ENCODE measurements at places on chromosomes 12 and 14.

DNA sequence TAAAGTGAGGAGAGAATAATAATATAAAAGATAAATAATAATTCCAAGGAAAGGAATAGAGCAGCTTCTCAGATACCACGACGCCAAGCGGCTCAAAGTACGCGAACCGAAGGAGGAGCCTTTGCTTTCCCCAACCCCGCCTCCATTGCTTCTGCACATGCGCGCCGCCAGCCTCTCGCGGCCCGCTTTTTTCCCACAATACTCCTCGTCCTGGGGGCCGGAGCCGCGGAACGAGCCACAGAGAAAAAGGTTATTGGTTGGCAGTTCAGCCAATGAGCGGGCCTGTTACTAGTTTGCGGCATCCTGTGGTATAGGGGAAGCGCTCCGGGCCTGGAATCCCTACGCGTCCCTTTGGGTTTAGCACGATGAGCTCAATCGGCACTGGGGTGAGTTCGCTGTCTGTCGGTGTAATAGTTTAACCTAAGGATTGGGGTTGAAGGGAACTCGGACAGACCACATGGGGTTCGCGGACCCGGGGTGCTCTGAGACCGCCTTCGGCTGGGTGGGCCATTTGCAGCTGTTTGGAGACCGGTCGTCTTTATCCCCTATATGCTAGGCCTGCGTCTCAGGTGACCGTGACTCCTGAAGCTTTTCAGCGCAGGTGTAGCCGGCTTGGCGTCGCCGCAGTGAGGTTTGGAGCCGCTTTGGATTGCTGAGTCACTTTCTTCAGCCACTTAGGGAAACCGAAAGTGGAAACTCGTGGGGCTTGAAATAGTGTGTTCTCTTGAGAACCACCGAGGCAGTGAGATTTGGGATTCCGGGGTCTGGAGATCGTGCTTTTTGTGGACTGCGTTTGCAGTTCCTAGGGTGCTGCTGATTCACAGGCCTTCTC, at the start of gene PSMA3:
Gene PSMA3, plus strand, starts transcription at position 288 of the 832 bp plus-strand sequence. Its CDS starts 78 bp downstream, at position 366.
- peak; percentile 96 for DNase-seq

DNA sequence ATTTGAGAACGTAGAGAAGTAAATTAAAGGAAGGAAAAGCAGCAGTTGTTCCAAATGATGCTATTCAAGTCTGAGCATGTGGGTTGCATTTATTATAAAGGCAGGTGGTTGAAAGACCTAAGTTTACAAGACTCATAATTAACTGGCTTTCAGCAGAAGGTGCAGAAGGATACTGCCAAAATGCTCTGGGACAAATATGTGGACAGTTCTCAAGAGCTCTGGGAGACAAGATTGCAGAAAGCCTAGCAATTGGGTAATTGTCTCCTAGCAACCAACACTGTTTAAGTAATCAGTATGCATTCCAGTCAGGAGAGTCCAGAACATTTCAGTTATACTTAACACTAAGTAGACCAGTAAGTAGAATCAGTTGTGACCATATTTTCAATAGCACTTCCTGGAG, 131.5 kb downstream of the GPR135 start:
- peak; percentile 60 for DNase-seq

GRCh38 chr12:101038289-101038871, 171.7 kb downstream of the SLC5A8 start:
- DNase-seq = no peak

DNA sequence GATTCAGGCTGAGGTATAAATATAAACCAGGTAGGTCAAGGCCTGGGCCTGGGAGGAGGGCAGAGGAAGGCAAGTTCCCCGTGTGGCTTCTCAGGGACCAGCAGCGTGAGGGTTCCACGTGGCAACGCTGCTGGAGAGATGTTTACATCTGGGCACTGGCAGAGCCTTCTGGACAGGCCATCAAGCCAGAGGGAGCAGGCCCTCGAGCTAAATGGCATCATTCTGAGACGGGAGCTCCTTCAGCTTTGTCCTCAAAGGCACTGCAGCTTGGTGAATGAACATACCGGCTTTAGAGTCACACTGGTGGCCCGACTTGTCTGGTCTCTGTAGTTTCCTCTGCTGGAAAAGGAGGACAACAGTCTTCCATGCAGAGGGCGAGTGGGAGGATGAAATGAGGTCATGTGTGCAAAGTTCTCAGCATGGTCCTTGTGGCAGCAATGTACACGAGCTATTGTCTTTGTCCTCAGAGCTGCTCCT, 231.3 kb downstream of the ZFP36L1 start:
- no peak for DNase-seq

DNA sequence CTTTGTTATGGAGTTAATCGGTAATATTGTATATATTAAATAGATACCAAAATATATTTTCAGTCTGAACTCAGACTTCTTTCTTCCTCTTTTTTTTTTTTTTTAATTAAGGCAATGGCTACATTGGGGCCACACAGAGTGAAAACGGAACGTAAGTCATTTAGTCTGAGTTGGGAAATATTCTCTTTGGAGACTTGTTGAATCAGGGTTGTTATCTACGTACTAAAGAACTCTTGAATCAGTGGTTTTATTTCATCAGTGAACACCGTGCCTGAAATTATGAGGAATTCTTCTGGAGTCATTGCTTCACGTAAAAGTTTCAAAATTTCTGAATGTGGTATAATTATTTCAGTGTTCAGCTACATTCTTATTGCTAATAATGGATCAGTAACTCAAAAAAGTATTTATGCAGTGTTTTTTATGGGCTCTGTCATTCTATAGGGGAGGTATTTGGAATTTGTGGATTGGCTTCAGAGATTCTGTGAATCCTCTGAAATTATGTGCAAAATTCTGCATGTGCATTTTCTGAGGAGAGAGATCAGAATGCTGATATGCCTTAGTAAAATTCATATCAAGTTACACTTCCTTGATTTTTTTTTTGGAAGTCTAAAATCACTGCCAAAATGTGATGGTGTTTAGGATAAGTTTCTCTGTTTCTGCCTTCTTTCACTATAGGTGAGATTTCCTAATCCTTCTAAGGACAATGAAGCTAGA, 39.6 kb downstream of the BRMS1L start:
- DNase-seq = no peak

DNA sequence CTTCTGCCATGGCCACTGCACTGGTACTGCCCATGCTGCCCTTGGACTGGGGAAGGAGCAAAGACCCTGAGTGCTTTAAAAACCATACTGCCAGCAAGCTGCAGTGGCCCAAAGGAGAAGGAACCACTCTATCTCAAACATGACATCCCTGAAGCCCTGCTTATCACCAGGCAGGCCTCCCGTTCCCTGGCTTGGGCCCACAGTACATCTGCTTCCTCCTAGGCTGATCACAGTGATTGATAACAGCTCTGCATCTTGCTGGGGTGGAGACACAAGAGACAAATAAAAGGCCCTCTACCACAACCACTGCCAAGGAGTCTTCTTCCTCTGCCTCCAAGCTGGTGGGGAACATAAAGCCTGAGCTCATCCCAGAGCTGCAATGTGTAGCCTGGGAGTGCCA, 567.5 kb downstream of the TRHDE start:
- no peak for DNase-seq

GRCh38 chr12:19694627-19695026, 255.3 kb downstream of the AEBP2 start:
- DNase-seq = no peak
